ENCODE measurements at places on chromosomes 1 and 21. TPM values are rescaled to one million over a fixed set of nuclear protein-coding genes. Genes with fewer than 3 reads are reported as not detected.

DNA sequence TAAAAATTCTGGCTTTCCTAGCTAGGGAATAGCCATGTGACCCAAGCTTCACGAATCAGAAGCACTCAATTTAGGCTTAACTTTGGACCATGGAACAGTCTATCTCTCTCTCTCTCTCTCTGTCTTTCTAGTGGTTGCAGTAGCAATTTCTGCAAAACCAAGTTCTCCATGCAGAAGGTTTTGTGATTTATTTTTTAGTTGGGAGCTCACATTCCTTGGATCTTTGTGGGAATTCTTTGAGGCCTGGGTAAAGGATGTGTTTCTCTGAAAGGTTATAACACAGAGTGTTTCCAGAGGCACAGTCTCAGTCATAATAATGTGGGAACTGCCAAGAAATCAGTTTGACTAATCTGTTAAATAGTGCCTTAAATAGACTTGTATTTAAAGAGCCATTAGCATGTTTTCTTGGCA is 112.3 kb upstream of the COL11A1 start:
- no peaks in the 10 kb centered on the region for H3K4me1 ChIP-seq
- H3K36me3 ChIP-seq = no peaks in the 10 kb centered on the region
- H3K4me3 ChIP-seq = no peak overlapping the region
- H3K27me3 ChIP-seq = no peaks in the 10 kb centered on the region
- DNase-seq = no peak

DNA sequence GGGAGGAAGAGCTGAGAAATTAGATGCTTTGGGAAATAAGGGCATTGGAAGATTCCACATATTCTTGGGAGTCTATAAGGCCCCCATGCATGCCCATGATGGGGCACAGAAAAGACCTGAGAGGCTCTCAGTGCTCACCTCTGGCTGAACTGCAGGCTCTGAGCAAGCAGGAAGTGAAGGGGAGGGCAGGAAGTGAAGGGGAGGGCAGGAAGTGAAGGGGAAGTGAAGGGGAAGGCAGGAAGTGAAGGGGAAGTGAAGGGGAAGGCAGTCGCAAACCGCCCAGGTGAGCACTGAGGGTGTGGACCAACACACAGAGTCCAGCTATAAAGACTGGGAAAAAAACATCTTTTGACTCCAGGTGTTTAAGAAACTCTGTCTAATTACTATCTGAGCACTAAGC is 3.5 kb downstream of the KRTAP10-9 start:
- no peak for DNase-seq
- H3K4me3 ChIP-seq = no peak overlapping the region
- no peaks in the 10 kb centered on the region for H3K4me1 ChIP-seq
- no peak overlapping the region for H3K27ac ChIP-seq

GRCh38 chr1:20375563-20375962 is 84.9 kb downstream of the VWA5B1 start:
- DNase-seq = no peak
- H3K4me1 ChIP-seq = no peaks in the 10 kb centered on the region
- no peaks in the 10 kb centered on the region for H3K36me3 ChIP-seq
- no peak overlapping the region for H3K27ac ChIP-seq
- no peaks in the 10 kb centered on the region for H3K27me3 ChIP-seq
- no peak overlapping the region for H3K4me3 ChIP-seq

Gene TNFRSF1B
- total RNA-seq = 14.0 TPM

Gene KRTAP11-1
- total RNA-seq = not detected

Gene OR2M3
- total RNA-seq = not detected

Gene MFSD2A
- 1.0 TPM for total RNA-seq

- peaks cover 2% of the 10 kb centered on the region for H3K27me3 ChIP-seq
- H3K4me3 ChIP-seq = no peak overlapping the region
- no peak overlapping the region for H3K27ac ChIP-seq
- H3K4me1 ChIP-seq = peaks cover 30% of the 10 kb centered on the region
- no peak for DNase-seq
- no peaks in the 10 kb centered on the region for H3K36me3 ChIP-seq
These were observed 4.8 kb upstream of the HES5 start for GRCh38 chr1:2534687-2535441.

- H3K4me1 ChIP-seq = no peaks in the 10 kb centered on the region
- H3K36me3 ChIP-seq = no peaks in the 10 kb centered on the region
- no peak for DNase-seq
These were observed 7.7 kb upstream of the CDC42 start for GRCh38 chr1:22044690-22045420.

Gene THEM5
- not detected for total RNA-seq

GRCh38 chr1:36965275-36966159 is 68.8 kb downstream of the GRIK3 start:
- no peaks in the 10 kb centered on the region for H3K4me1 ChIP-seq
- DNase-seq = no peak
- no peaks in the 10 kb centered on the region for H3K36me3 ChIP-seq
- no peak overlapping the region for H3K27ac ChIP-seq
- no peak overlapping the region for H3K4me3 ChIP-seq
- no peaks in the 10 kb centered on the region for H3K27me3 ChIP-seq

Gene SLC26A9
- 0.32 TPM for total RNA-seq

- peaks cover 79% of the 10 kb centered on the region for H3K4me1 ChIP-seq
- no peaks in the 10 kb centered on the region for H3K36me3 ChIP-seq
- no peak for DNase-seq
- H3K4me3 ChIP-seq = no peak overlapping the region
These were observed 6.7 kb downstream of the SOX13 start for GRCh38 chr1:204079608-204079999.

Gene TMPRSS3
- total RNA-seq = not detected

Gene BARHL2
- total RNA-seq = not detected

DNA sequence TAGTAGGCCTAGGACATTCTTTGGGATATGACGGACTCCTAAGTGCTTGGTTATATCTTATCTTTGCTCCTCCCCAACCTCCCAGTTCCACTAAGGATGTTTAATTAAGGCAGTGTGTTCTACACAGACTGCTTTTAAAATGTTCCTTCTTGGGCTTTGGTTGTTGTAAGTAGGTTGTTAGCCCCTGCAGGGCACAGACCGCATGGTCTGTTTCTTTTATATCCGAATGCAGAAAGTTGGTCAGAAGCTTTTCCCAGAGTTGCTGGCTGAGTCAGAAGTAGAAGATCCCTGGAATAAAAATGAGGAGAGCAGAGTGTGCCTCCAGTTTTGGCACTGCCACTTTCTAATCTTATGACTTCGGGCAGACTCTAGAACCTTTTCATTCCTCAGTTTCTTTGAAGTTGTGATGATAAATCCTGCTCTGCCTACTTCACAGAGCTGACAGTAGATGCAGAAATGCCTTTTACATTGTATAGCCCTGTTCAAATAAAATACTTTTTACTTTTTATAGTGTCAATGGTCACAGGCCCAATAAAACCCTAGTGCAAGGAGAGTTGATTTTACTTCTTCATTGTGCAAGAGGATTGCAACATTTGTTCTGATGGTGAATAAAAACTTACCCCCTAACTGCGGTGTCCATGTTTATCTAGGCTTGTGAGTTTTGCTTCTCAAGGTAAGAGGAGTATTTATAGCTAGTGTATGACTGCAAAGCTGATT is 18.4 kb downstream of the FMN2 start:
- no peak for DNase-seq
- H3K36me3 ChIP-seq = no peaks in the 10 kb centered on the region
- no peak overlapping the region for H3K27ac ChIP-seq
- no peaks in the 10 kb centered on the region for H3K4me1 ChIP-seq
- H3K4me3 ChIP-seq = no peak overlapping the region
- H3K27me3 ChIP-seq = no peaks in the 10 kb centered on the region

- no peak overlapping the region for H3K27ac ChIP-seq
- no peak overlapping the region for H3K4me3 ChIP-seq
- no peaks in the 10 kb centered on the region for H3K36me3 ChIP-seq
These were observed 94.2 kb downstream of the AK5 start for GRCh38 chr1:77375990-77376389.

GRCh38 chr1:43238991-43239469 is 30.8 kb upstream of the TMEM125 start:
- no peak overlapping the region for H3K4me3 ChIP-seq
- no peak overlapping the region for H3K27ac ChIP-seq
- H3K4me1 ChIP-seq = no peaks in the 10 kb centered on the region
- no peaks in the 10 kb centered on the region for H3K27me3 ChIP-seq
- no peak for DNase-seq

- no peak overlapping the region for H3K27ac ChIP-seq
- no peaks in the 10 kb centered on the region for H3K36me3 ChIP-seq
- no peaks in the 10 kb centered on the region for H3K27me3 ChIP-seq
- no peak for DNase-seq
These were observed 46.1 kb upstream of the SLC30A1 start for GRCh38 chr1:211625040-211625439.

DNA sequence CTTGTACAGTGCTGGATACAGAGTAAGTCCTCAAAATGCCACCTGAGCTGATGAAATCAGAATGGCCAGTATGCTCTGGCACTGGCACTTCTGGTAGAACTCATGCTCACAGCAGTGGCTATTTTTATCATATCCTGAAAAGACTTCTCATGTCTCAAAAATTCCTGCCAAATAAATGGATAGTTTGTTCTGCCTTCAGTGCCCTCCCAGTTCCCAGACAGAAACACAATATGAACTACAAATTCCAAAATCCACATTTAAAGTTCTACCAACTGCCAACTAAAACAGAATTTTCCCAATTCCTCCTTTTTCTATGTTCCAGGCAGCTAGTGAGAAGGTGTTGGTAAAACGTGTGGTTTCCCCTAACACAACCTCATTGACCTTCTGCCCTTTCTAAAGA is 51.4 kb upstream of the RGS1 start:
- no peaks in the 10 kb centered on the region for H3K36me3 ChIP-seq
- H3K27me3 ChIP-seq = no peaks in the 10 kb centered on the region
- DNase-seq = no peak

DNA sequence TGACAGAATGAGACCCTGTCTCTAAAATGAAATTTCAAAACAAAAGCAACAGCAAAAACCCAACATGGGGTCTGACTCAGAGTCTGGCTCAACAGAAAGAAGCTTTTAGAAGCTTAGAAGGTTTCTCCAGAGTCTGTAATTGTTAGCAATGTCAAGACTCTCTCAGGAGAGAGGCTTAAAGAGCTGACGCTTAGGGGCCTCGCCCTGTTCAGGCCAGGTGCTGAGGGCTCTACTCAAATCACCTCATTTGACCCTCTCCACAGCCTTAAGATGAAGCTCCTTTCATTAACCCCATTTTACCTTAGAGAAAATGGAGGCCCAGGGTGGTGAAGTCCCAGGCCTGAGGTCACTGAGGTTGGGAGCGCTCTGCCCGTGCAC is 5.3 kb upstream of the KIF17 start:
- H3K4me1 ChIP-seq = no peaks in the 10 kb centered on the region
- no peaks in the 10 kb centered on the region for H3K36me3 ChIP-seq
- no peak overlapping the region for H3K27ac ChIP-seq
- H3K4me3 ChIP-seq = no peak overlapping the region
- H3K27me3 ChIP-seq = no peaks in the 10 kb centered on the region
- no peak for DNase-seq

- no peaks in the 10 kb centered on the region for H3K4me1 ChIP-seq
- no peaks in the 10 kb centered on the region for H3K36me3 ChIP-seq
- no peak for DNase-seq
- no peaks in the 10 kb centered on the region for H3K27me3 ChIP-seq
- H3K27ac ChIP-seq = no peak overlapping the region
These were observed 100.8 kb upstream of the TARDBP start for GRCh38 chr1:10911490-10912166.

Gene DIO1
- total RNA-seq = not detected

Gene AVPR1B
- total RNA-seq = not detected

Gene CD84
- 1.1 TPM for total RNA-seq

DNA sequence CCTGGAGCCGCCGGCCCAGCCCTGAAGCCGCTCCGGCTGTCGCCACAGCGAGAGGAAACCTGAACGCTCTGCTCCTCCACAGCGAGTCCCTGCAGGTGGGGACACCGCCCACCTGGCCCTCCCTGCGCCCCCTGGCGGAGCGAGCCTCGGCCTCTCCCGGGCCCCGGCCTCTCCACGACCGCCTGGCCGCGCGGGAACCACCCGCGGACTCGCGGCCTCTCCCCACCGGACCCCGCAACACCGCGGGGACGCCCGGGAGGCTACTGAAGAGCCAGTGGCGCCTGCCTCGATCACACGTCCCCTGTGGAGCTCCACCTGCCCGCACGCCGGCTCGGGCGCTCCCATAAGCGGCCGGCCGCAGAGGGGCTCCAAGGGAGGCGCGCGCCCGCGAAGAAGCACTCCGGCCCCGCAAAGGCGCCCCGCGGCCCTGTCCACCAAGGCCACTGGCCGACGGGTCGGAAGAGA is 109.6 kb downstream of the KCNN3 start:
- DNase-seq = no peak
- no peak overlapping the region for H3K27ac ChIP-seq
- no peaks in the 10 kb centered on the region for H3K27me3 ChIP-seq
- peak overlapping the region; percentile 24 for H3K4me3 ChIP-seq
- no peaks in the 10 kb centered on the region for H3K36me3 ChIP-seq
- no peaks in the 10 kb centered on the region for H3K4me1 ChIP-seq
